ENCODE measurements at places on chromosomes 12 and 14. TPM values are rescaled to one million over a fixed set of nuclear protein-coding genes. Genes with fewer than 3 reads are reported as not detected.

NPAS3 gene
- 1.1 TPM for total RNA-seq

KRT72 gene
- not detected for total RNA-seq

RFX4 gene
- total RNA-seq: not detected

GUCY2C gene
- not detected for total RNA-seq

KRT3 gene
- total RNA-seq: not detected

SLC7A8 gene
- total RNA-seq: 14.9 TPM

ACVRL1 gene
- 24.1 TPM for total RNA-seq

HOXC9 gene
- 7.1 TPM for total RNA-seq

NELL2 gene
- 0.34 TPM for total RNA-seq

KLRC2 gene
- total RNA-seq: not detected

SUDS3 gene
- 18.9 TPM for total RNA-seq

CACNA2D4 gene
- 1.8 TPM for total RNA-seq

MIS18BP1 gene
- total RNA-seq: 3.1 TPM

NDRG2 gene
- total RNA-seq: 826 TPM

CRACR2A gene
- total RNA-seq: 1.1 TPM

AKAP6 gene
- 145 TPM for total RNA-seq

SLCO1B1 gene
- total RNA-seq: not detected

CLEC1A gene
- 1.6 TPM for total RNA-seq

PTPRB gene
- total RNA-seq: 16.5 TPM

Measured in psoas muscle (tissue), 8 donors.